ENCODE measurements at places on chromosomes 1 and 21. TPM values are rescaled to one million over a fixed set of nuclear protein-coding genes. Genes with fewer than 3 reads are reported as not detected.

The F5 gene
- total RNA-seq: 0.16 TPM

- peak; percentile 85 for DNase-seq
Measured at GRCh38 chr21:33396951-33397350, 6.3 kb upstream of the IFNGR2 start.

- DNase-seq: no peak
Measured at GRCh38 chr21:19018529-19018928, 614.9 kb upstream of the TMPRSS15 start.

DNA sequence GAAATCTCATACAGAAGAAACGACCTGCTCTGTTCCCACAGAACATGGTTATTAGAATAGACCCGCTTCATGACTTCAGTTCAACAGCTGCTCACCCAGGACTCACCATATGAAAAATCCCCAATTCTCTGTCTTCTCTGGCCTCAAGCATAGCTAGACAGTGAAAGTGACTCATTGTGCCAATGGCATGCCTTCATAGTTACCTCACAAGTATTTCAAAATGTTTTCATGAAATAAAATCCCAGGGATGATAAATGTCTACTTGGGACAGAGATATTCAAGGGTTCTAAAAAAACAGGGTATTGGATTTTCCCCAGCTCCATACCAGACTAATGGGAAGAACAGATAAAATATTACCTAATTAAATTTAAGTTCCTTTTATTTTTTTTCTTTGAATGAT is 82.3 kb downstream of the NOTCH2 start:
- peak; percentile 92 for DNase-seq

The HAO2 gene
- not detected for total RNA-seq

The OR2T29 gene
- total RNA-seq: not detected

DNA sequence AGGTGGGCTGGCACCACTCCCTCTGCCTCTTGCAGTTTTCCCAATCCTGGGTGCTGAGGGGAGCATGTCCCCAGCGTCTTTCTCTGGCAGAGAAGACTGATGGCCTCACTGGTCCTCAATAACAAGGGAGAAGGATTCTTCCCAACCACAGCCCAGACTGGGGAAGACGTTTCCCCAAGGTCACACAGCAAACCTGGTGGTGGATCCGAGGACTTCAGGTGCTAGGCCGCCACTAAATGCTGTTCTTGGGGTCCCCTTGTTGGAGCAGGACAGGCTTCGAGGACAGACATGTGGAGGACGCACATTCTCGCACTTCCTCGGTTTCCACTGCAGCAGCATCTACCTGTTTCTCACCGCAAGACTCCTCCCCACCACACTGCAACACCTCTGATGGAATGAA is 30.9 kb upstream of the PAX7 start:
- DNase-seq: no peak

The CD244 gene
- not detected for total RNA-seq

- no peak for DNase-seq
Measured at GRCh38 chr1:111804776-111805175, 49.1 kb downstream of the DDX20 start.

DNA sequence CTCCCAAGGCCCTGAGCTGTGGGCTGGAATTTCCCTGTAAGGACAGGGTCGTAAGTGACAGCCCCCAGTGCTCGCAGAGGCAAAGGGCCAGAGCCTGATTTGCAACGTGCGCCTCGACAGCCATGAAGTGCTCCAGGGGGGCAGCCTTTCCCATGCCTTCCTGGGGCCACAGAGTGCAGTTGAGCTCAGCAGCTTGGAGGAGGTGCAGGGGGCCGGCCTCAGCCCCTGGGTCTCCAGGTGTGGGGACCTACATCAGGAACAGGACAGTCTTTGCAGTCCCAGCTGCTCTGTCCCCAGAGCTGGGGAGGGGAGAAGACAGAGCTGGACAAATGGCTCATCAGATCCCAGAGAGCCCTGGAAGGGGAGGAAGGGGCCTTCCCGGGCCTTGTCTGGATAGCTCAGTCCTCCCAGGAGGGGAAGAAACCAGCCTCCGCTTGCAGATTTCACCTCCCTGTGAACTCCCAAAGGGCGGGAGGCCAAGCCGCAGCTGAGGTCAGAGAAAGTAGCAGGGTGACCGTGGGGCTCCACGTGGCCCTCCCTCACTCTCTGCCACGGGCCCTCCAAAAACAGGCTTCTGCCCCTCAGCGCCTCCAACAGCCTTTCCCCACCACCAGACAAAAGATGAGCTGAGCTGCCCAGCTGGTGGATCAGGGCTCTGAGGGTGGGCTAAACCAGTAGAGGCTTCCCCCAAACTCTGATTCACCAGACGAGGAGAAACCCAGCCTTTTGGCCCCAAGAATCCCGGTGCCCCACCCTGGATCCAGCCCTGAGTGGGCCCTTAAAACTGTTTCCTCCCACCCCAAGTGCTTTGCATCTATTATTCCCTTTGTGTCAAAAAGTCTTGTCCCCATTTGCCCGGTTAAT is 76.5 kb downstream of the DHRS3 start:
- DNase-seq: peak; percentile 88

- no peak for DNase-seq
Measured at GRCh38 chr1:178509414-178510007, 3.4 kb upstream of the TEX35 start.

GRCh38 chr1:202452508-202452907 is 104.0 kb downstream of the PPP1R12B start:
- no peak for DNase-seq

DNA sequence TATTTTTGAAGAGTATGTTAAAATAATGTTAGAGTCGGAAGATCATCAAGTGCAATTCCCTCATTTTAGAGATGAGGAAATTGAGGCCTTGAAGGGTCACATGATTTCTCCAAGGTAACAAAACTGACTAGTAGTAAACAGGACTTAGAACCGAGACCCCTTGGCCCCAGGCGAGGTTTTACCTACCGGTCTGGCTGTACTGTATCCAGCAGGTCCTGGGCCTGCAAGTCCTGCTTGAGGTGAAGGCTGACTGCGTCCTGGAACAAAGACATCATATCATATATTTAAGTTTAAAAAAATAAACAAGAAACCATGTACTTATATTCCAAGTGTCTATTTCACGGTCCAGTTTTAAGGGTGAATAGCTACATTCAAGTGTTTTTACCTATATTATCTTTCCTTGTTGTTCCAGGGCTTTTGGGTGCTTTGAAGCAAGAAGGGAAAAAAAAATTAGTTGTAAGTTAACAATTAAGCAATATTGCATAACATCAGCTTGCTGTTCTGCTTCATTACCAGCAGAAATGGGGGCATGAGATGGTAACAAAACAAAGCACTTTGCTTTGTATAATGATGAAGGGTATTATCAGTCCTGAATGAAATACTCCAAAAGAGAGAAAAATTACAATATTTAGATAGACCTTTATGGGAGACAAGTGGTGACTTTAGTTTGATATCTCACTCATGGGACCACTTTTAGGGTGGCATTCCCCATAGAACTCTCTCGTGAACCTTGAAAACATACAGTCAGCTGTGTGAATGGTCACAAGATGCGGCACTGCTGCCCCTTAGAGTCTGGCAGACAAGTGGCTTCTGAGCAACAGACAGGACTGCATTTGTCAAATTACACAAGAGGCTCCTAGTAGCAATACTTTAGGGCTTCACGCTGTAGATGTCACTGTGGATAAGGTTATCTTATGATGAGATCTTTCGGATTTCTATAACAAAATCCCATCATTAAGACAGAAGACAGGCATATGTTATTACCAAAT is 29.8 kb upstream of the CFAP298 start:
- no peak for DNase-seq

GRCh38 chr1:97252076-97252475 is 530.5 kb downstream of the PTBP2 start:
- peak; percentile 94 for DNase-seq

DNA sequence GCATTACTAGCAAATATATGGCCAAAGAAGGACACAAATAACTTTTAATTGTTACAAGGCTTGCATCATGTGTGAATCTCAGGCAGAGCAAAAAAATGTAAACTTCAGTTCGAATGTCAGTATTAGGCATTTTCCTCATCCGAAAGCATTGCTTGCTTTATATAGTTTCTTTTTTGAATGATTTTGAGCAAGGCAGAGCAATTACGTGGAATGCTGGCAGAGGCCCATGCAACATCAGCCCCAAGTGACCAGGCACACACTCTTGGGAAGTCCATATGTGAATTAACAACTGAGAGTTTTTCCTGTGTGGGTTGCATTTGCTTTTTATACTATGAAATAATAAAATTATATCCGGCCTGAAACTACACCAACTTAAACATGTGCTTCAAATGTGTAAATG is 274.8 kb downstream of the PTPRC start:
- peak; percentile 62 for DNase-seq

GRCh38 chr1:188425687-188426086 is 1596.9 kb downstream of the PLA2G4A start:
- DNase-seq: peak; percentile 2

DNA sequence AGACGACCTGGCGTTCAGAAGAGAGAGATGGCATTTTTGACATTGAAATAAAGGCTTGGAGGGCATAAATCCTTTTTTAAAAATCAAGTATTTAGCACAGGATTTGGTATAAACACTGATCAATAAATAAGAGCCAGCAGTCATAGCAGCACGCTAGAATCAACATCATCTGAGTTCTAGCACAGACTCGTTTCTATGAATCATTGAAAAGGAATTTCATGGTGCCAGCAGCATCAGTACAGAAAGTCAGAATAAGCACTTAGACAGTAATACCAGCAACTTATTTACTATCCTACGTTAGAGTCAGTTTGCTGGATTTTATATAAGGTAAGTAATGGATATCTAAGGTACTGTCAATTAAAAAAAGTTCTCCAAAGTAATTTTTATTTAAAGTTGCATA is 119.3 kb downstream of the HLCS start:
- DNase-seq: peak; percentile 73

DNA sequence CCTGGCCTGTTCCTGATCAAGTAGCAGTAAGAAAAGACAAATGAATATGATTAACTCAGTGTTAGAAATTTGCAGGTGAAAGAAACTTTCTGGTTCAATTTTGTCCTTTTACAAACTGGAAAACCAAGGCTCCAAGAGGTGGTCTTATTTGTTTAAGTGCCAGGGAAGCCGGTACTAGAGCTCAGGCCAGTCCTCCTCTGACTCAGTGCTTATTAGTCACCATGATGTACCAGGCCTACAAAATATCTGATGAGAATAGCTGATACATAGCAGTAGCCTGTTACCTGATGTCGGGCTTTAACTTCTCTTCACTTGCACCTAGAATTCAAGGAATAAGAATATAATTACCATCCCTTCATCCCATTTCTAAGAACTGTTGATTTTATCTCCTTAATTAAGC is 394.8 kb downstream of the LMX1A start:
- no peak for DNase-seq

Measured in fibroblast of the aortic adventitia (primary cell).